Right ventricle myocardium inferior (tissue), 1 donor: ENCODE measurements at places on chromosomes 2 and 18. TPM values are rescaled to one million over a fixed set of nuclear protein-coding genes. Genes with fewer than 3 reads are reported as not detected.

The DHRS9 gene
- total RNA-seq: 0.81 TPM

The FSHR gene
- 0.14 TPM for total RNA-seq

The SF3B1 gene
- 126 TPM for total RNA-seq

The SMYD5 gene
- total RNA-seq: 16.8 TPM

The NCKAP1 gene
- total RNA-seq: 135 TPM

The ALPG gene
- not detected for total RNA-seq

The CCNT2 gene
- total RNA-seq: 16.5 TPM

The EMILIN1 gene
- 25.8 TPM for total RNA-seq

The TOGARAM2 gene
- 38.0 TPM for total RNA-seq

The CNDP1 gene
- not detected for total RNA-seq

The FAM237A gene
- total RNA-seq: 1.2 TPM

The UGT1A8 gene
- total RNA-seq: not detected
